Activated T-cell treated with anti-CD3 and anti-CD28 coated beads for 4 hours (primary cell): ENCODE measurements at places on chromosomes 12 and 14.

GRCh38 chr12:116150452-116150851 lies 127.0 kb downstream of the MED13L start:
- no peak for DNase-seq

DNA sequence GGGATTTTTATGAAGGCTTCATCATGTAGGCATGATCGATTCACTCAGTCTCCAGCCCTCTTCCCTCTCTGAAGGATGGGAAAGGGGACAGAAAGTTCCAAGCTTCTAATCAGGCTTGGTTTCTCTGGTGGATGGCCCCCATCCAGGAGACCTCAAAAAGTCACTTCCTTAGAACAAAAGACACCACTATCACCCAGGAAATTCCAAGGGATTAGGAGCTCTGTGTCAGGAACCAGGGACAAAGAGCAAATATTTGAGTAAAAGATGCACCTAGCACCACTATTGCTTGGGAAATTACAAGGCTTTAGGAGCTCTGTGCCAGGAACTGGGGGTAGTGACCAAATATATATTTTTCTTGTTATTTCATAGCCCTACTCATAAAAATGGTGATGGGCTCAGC lies 33.6 kb upstream of the TMX1 start:
- DNase-seq = no peak

GRCh38 chr12:40034156-40034555 lies 71.7 kb downstream of the SLC2A13 start:
- no peak for DNase-seq

DNA sequence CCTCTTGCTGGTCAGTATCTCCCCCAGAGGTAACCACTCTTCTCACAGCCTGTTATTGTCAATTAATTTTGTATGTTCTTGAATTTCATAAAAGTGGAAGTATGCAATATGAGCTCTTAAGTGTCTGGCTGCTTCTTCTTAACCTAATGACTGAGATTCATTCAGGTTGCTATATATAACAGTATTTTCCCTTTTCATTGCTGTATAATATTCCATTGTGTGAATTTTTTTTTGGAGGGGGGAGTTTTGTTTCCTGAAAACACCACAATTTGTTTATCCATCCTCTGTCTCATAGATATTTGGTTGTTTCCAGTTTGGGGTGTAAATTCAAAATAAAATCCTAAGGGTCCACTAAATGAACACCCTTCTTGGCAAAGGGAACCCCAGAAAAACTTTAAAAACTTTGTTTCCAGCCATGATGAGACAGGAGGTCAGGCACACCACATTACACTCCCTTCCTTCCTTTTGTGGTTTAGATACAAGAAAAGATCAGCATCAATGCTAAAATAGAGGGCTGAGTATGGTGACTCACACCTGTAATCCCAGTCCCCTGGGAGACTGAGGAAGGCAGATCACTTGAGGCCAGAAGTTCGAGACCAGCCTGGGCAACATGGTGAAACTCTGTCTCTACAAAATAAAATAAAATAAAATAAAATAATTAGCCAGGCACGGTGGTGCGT lies 4.1 kb upstream of the DAO start:
- no peak for DNase-seq

DNA sequence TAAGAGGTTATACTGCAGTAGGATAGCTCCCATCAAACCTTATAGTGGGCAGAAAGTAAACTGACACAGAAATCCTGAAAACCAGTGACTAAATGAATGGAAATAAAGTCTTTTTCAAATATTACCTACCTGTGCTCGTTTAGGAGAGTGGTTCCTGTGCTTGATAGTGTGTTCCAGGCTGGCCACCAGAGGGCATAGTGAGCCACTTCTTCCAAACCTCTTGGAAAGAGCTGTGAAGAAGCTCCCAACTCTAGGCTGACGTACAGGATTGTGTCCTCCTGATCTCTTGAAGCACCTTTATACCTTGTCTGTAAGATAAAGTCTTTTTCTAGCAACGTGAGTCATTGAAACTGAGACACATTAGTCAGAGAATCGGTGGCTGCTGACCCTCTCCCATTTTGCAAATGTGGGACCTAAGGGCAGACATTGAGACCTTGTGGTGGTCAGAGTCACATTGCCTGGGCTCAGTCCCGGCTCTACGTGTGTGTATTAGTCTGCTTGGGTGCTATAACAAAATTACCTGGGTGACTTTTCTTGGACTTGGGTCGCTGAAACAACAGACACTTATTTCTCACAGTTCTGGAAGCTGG lies 17.6 kb downstream of the TDP1 start:
- peak; percentile 21 for DNase-seq

DNA sequence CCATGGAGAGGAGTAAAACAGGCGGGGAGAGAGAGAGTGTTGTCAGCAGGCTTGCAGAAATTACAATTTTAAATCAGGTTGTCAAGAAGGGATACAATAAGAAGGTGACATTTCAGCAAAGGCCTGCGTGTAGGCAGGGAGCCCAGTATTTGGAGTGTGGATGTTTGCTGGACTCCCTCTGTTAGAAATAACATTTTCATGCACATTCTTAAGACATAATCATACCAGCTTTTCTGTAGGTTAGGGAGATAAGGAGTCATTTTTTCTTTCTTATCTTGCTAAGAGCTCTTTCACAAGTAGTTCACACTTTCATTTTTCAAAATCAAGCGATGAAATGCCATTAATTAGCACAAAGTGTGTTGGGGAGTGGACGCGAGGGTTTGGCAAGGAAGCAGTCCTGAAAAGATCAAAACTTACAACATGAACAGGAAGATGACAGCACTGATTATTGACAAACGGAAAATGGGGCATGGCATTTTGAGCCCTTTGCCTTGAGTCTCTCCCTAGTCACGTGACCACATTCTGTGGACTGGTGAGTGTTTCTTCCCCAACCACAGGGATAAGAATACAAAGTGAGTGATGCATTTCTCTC lies 160.2 kb downstream of the DAD1 start:
- DNase-seq = no peak

DNA sequence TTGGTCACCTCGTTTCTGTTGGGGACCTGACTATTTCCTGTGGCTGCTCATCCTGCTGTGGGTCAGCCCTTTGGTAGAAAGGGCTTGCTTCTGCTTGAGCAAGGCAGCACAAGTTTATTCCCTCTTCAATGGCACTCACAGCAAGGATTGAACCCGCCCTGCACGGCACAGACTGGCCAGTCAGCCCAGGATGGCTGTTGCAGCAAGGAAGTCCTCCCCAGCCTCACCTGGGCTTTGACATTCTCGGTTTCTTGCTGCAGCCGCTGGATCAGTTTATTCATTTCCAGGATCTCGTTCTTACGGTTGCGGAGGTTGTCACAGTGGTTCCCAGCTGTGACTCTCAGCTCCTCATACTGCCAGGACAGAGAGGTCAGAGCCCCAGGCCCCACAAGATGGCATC lies 9.5 kb downstream of the KRT82 start:
- DNase-seq = no peak

GRCh38 chr12:27821259-27821973 lies 41.4 kb upstream of the MANSC4 start:
- DNase-seq = peak; percentile 37

DNA sequence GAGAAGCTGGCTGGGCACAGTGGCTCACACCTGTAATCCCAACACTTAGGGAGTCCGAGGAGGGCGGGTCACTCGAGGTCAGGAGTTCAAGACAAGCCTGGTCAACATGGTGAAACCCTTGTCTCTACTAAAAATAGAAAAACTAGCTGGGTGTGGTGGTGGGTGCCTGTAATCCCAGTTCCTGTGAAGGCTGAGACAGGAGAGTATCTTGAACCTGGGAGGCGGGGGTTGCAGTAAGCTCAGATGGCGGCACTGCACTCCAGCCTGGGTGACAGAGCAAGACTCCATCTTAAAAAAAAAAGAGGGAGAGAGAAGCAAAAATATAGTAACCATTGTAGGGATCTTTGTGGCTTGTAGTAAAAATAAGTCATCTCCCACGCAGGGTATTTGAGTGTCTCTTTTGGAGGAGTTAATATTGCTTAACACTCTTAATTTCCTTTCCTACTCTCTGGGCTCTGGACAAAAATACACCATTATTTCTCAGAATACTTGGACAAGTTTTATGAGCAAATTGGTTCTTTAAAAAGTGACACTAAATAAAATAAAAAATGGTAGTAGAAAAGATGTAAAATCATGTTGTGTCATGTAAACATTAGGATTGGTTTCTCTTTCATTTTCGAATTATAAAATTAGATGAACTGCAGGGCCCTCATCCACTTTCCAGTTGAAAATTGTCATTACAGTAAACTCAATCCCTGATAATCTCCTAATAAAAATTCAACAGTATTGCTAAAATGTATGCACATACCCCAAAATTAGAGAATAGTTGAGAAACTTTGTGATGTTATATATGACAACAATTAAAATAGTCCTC lies 61.1 kb upstream of the C12orf71 start:
- no peak for DNase-seq

- no peak for DNase-seq
These were observed 26.1 kb upstream of the PLEKHG7 start for GRCh38 chr12:92676710-92677109.

DNA sequence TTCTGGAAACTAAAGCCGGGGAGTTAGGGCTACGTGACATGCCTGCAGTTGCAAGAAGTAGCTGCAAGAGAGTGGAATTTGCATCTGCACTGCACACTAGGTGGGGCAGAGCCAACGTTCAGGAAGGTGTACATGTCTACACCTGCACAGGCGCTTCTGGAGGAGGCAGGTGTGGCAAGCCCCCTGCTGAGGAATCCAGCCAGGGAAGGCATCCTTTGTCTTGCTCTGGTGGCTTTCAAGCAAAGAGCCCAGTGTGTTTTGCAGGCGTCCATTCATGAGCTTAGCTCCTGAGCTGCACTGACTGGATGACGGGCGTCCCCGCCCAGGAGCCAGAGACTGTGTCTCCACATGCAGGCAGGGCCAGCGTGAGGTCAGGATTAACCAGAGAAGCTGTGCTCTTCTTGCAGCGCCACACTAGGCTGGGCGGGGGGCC lies 116.3 kb downstream of the ZFP36L1 start:
- DNase-seq = no peak

DNA sequence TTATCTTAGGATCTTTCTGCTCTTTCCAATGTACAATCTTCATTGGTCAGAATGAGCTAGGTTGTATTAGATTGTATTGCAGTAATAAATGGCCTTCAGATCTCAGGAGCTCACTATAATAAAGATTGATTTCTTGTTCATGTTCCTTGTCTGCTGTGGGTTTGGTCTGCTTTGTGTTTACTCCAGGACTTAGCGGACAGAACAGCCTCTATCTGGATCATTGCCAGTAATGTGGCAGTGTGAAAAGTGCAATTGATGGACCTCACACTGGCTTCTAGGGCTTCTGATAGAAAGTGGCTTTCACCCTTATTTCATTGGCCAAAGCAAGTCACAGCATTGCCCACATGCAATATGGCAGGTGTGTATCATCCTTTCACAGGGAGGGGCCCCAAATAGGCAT lies 81.2 kb downstream of the BTG1 start:
- DNase-seq = no peak

GRCh38 chr14:61887628-61888027 lies 125.4 kb downstream of the SNAPC1 start:
- DNase-seq = no peak

DNA sequence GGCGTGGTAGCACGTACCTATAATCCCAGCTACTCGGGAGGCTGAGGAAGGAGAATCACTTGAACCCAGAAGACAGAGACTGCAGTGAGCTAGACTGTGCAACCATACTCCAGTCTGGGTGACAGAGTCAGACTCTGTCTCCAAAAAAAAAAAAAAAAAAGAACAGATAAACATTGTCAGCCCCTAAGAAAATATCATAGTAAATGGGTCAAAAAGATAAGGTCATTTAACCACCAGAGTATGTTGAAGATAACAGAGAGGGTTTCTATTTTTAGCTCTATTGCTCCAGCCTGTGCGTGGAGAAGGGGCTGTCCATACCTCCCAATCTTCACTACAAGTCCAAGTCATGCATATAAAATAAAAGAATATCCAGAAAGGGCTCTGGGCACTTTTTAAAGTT lies 15.4 kb downstream of the LGMN start:
- no peak for DNase-seq

DNA sequence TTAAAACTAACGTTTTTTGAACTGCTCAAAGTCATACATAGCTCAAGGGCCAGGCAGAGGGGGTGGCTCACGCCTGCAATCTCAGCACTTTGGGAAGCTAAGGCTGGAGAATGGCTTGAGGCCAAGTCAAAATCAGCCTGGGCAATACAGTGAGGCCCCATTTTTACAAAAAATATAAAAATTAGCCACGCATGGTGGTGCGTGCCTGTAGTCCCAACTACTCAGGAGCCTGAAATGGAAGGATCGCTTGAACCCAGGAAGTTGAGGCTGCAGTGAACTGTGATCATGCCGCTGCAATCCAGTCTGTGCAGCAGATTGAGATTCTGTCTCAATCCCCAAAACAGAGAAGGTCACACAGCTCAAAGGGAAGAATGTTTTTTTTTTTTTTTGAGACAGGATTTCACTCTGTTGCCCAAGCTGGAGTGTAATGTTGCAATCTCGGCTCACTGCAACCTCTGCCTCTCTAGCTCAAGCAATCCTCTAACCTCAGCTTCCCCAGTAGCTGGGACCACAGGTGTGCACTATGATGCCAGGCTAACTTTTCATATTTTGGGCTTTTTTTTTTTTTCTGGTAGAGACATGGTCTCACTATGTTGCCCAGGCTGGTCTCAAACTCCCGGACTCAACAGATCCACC lies 2.9 kb downstream of the RBM23 start:
- no peak for DNase-seq

DNA sequence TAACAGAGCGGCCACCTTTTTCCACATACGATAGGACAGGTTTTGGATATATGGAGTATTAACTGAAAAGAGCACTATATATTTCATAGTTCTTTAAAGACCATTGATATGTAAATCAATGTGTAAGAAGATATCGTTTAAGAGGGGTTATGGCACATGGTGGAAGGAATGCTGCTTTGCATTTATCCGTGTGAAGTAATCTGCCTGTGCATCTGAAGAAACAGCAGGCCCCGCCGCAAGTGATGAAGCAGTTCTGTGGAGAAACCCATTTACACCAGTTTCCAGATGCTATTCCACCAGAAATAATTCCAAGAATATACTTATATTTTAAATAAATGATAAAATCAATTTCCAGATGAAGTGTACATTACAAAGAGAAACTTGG lies 72.4 kb downstream of the BICD1 start:
- no peak for DNase-seq

DNA sequence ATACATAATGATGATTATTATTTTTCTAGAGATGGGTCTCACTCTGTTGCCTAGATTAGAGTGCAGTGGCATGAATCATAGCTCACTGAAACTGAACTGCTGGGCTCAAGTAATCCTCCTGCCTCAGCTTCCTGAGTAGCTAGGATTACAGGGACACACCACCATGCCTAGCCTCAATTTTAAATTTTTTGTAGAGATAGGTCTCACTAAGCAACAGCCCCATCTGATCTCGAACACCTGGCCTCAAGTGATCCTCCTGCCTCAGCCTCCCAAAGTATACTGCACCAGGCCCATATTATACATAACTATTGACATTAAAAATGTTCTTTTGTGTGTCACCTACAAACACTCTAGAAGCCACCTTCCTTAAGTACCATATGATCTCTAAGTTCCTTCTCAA lies 3.4 kb downstream of the TXNRD1 start:
- no peak for DNase-seq

GRCh38 chr12:11568762-11569478 lies 80.6 kb upstream of the ETV6 start:
- no peak for DNase-seq
